ENCODE measurements at places on chromosomes 1 and 21. TPM values are rescaled to one million over a fixed set of nuclear protein-coding genes. Genes with fewer than 3 reads are reported as not detected.

DNA sequence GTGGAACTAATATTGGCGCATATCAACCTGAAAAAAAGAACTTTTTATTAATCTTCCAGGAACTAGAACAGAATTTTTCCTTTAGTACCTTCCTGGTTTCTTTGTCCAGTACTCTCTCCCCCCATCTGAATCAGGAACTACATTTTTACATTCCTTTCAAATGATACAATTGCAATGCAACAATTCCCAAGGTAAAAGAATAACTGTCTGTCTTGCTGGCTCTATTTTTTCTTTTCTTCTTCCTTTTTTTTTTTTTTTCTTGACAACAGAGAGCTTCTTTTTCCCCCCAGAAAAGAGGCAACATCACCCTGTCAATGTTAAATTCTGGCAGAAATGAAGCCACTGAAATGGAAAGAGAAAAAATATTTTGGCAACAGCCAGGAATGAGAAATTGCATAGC lies 4.5 kb upstream of the CD101 start:
- H3K27me3 ChIP-seq = no peaks in the 10 kb centered on the region
- H3K4me3 ChIP-seq = no peak overlapping the region
- H3K4me1 ChIP-seq = no peaks in the 10 kb centered on the region
- H3K27ac ChIP-seq = no peak overlapping the region
- no peak for DNase-seq
- no peaks in the 10 kb centered on the region for H3K36me3 ChIP-seq

DNA sequence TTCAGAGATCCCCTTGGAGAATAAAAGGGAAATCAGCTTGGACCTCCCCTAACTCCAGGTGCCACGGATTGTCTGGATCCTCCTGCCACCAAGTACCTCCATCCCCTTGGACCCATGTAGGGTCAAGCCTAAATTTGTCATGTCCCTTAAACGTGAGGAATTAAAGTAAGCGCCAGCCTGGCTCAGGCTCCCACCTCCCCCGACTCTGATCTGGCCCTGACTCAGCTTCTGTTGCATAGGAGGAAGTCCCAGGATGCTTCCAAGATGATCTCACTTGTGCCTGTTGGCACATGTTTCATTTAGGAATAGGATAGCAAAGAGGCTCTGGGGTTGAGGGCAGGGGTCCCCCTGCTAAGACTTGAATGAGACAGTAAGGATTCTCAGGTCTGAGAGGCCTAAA lies 231.9 kb upstream of the JUN start:
- peaks cover 46% of the 10 kb centered on the region for H3K4me1 ChIP-seq
- no peaks in the 10 kb centered on the region for H3K36me3 ChIP-seq
- no peak for DNase-seq
- no peak overlapping the region for H3K27ac ChIP-seq

- peaks cover 5% of the 10 kb centered on the region for H3K4me1 ChIP-seq
- no peak for DNase-seq
- no peak overlapping the region for H3K4me3 ChIP-seq
- H3K27me3 ChIP-seq = no peaks in the 10 kb centered on the region
These were observed 66.4 kb downstream of the RGS13 start for GRCh38 chr1:192702212-192702902.

DNA sequence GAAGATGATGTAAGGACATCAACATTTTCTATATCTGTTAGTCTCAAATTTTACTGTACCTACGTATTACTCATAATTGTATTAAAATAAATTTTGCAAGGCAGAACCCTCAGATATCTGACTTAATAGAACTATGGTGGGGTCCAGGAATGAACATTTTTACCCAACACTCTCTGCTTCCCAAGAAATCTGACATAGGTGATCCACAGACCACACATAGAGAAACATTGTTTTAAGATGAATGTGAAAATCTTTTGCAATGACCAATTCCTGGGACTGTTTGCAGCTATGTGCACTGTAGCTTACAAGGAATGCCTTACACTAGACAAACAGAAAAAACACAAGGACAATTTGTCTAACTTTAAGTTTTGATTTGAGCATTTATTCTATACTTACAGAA lies 645.6 kb upstream of the ADGRL2 start:
- H3K27me3 ChIP-seq = no peaks in the 10 kb centered on the region
- H3K27ac ChIP-seq = no peak overlapping the region
- DNase-seq = no peak
- no peaks in the 10 kb centered on the region for H3K4me1 ChIP-seq
- no peak overlapping the region for H3K4me3 ChIP-seq

DNA sequence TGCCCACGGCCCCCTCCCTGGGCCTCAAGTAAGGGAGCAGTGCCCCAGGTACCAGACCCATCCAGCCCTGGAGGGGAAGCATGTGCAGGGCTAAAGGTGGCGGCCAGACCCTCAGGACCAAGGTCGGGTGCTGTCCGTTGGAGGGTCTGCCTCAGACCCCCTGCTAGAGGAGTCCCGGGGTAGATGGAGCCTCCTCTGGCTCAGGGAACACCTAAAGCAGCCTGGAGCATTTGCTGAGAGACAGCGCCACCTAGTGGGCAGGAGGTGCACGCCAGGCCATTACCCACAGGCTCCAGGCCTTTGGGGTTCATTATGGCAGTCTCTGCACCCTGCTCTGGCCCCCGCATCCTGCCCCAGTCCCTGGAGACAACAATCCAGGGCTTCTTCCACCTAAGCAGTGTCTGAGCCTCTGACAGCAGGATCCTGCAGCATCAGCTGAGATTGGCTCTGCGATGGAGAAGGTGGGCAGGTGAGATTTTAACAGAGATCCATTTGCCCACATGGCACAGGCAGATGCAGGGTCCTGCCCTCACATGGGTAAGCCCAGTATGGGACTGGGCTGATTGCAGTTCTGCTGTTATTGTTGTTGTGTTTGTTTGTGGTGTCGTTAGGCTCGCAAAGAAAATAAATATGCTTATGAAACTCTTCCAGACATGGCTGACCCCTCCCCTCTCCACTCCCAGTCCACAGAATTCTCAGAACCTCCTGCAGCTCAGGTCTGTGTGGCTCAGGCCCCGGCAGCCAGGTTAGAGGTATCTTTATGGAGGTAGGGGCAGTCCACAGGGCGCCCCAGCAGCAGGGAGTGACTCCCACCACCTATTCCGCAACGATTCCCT lies 42.4 kb downstream of the CTNNBIP1 start:
- H3K4me1 ChIP-seq = peaks cover 9% of the 10 kb centered on the region
- H3K27me3 ChIP-seq = no peaks in the 10 kb centered on the region
- H3K36me3 ChIP-seq = peaks cover 47% of the 10 kb centered on the region
- no peak overlapping the region for H3K4me3 ChIP-seq
- DNase-seq = peak; percentile 89

- no peak overlapping the region for H3K4me3 ChIP-seq
- H3K36me3 ChIP-seq = no peaks in the 10 kb centered on the region
- no peaks in the 10 kb centered on the region for H3K27me3 ChIP-seq
- no peaks in the 10 kb centered on the region for H3K4me1 ChIP-seq
- no peak overlapping the region for H3K27ac ChIP-seq
These were observed 27.4 kb upstream of the HRNR start for GRCh38 chr1:152251391-152251790.

GRCh38 chr1:4794020-4794780 lies 139.8 kb downstream of the AJAP1 start:
- H3K27me3 ChIP-seq = no peaks in the 10 kb centered on the region
- no peaks in the 10 kb centered on the region for H3K4me1 ChIP-seq
- H3K36me3 ChIP-seq = no peaks in the 10 kb centered on the region
- H3K4me3 ChIP-seq = no peak overlapping the region
- DNase-seq = no peak
- no peak overlapping the region for H3K27ac ChIP-seq

GRCh38 chr1:161921491-161921890 lies 102.2 kb downstream of the OLFML2B start:
- no peak overlapping the region for H3K4me3 ChIP-seq
- H3K4me1 ChIP-seq = peaks cover 5% of the 10 kb centered on the region
- no peak for DNase-seq
- no peaks in the 10 kb centered on the region for H3K36me3 ChIP-seq

DNA sequence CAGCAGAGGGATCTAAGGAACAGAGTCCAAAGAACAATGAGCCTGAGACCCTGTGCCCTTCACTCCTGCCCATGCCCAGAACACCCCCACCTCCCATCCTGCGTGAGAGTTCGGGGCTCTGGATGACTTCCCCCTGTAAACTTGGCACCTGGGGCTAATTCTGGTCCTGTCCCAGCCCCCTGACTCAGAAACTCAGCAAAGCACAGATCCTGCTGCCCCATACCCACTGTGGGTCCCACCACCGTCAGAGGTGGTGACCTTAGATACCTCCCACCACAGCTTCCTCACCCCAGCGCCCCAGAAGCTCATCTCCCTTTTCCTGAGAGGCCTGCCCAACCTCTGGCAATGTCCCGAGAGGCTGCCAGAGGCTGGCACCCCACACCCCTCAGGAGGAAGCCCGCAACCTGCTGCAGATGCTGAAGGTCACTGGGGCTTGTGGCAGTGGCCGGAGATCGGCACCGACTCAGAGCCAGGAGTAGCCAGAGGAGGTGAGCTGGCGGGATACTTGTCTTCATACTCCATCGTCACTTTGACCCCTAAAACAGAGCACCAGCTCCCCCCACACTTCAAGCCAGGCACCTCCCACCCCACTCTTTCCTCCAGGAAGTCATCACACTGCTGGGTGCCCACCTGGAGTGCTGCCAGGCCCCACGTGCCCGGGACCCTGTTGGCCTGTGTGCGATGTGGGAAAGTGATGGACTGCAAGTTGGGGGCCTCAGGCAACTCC lies 111.6 kb upstream of the IFFO2 start:
- H3K27me3 ChIP-seq = no peaks in the 10 kb centered on the region
- H3K36me3 ChIP-seq = peaks cover 3% of the 10 kb centered on the region
- H3K27ac ChIP-seq = no peak overlapping the region
- DNase-seq = no peak

DNA sequence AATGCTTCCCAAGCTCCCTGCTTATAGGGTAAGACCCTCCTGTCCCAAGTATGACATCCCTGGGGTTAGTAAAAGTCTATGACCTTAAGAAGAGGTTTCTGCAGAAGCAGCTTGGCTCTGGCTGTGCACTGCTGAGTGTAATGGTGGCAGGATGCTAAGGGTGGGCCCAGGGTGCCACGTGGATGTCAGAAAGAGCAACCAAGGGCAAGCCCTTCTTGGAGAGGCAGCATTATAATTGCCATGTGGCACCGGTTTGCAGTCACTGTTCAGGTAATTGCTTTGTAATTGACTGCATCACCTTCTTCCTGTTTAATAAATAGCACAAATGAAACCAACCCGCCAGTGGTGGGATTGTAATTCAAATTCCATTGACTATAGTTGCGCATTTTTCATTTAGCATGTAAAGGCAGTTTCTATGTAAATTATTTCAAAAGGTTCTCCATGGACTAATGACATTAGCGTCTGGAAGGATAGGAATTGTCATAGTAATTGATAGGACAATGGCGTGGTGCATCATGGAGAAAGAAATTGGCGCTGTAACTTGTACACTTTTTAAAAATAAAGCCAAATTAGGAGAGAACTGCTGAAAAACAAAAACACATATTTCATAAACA lies 490.6 kb upstream of the VAMP3 start:
- H3K4me3 ChIP-seq = no peak overlapping the region

DNA sequence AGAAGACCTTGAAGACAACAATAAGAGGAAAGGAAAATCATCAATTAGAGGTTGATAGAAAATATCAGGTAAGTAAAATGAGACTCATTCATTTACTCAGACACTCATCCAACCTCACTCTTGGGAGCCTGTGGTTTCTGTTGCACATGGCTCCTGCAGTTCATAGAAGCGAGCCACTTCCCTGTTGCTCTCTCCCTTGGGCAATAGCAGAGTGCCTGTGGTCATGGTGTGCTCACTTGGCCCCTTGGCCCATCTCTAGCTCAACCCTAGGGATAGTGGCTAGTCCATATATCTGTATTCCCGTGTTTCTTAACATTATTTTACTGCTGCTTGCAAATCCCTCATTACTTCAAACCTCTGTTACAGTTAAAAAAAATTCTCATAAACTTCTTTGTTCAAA lies 368.6 kb downstream of the PTPRC start:
- no peak overlapping the region for H3K27ac ChIP-seq
- H3K4me1 ChIP-seq = peaks cover 10% of the 10 kb centered on the region
- no peak overlapping the region for H3K4me3 ChIP-seq
- no peaks in the 10 kb centered on the region for H3K27me3 ChIP-seq

The RBM11 gene
- not detected for total RNA-seq

The SLC37A1 gene
- 3.8 TPM for total RNA-seq

The HHAT gene
- 1.8 TPM for total RNA-seq

The MORN1 gene
- total RNA-seq = 3.7 TPM

The SERINC2 gene
- 0.94 TPM for total RNA-seq

The SH3D21 gene
- 1.5 TPM for total RNA-seq

The DSTYK gene
- total RNA-seq = 5.9 TPM

Data from heart left ventricle (tissue), 16 donors.